AG10803 (cell line): ENCODE measurements at places on chromosomes 2 and 18.

DNA sequence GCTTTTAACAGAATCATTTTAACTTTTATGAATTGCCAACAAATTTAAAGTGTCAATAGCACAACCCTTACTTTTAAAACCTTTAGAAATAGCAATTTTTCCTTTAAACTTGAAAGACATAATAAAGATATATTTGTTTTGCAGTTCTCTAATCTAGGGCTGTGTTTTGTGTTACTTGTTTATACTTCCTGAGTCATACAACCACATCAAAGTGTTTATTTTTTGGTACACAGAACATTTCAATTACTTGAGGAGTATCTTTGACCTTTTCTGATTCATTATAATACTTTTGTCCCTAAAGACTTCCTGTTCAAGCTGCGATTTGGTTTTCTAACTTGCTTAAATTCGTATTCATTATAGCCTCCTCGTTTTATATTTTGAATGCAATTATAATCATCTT lies 21.8 kb downstream of the TYW5 start:
- no peak for DNase-seq

DNA sequence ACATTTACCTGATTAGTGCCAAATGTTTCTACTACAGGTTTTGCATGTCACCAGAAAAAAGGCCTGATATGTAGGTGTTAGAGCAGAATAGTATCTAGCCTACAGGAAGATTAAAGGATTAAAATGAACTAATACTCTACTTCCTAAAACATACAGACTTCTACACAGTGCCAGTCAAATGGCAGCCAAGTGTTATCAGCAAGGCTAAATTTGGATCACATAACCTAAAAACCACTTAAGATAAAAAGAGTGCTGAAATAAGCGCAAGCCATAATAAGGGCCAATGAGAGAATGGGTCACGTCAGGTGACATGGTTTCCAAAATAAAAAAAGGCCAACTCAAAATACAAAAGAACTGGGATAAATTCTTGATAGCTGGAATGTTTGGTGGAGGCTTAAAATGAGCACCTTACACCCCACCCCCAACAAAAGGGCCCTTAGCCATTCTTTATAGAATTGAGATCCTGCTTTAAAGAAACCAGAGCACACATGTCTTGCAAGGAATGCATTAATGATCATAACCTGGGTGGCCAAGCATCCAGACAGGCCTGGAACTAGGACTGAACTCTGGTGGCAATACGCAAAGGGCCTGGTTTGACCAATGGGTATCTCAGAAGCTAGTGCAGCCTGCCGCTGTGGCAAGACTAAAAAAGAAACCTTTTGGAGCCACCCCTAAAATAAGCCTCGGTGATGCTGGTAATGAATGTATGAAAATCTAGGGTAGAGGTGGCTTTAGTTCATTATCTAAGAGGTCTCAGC lies 32.4 kb downstream of the IRS1 start:
- DNase-seq = no peak

- DNase-seq = no peak
Measured at GRCh38 chr2:36549165-36549574, 48.8 kb downstream of the FEZ2 start.

DNA sequence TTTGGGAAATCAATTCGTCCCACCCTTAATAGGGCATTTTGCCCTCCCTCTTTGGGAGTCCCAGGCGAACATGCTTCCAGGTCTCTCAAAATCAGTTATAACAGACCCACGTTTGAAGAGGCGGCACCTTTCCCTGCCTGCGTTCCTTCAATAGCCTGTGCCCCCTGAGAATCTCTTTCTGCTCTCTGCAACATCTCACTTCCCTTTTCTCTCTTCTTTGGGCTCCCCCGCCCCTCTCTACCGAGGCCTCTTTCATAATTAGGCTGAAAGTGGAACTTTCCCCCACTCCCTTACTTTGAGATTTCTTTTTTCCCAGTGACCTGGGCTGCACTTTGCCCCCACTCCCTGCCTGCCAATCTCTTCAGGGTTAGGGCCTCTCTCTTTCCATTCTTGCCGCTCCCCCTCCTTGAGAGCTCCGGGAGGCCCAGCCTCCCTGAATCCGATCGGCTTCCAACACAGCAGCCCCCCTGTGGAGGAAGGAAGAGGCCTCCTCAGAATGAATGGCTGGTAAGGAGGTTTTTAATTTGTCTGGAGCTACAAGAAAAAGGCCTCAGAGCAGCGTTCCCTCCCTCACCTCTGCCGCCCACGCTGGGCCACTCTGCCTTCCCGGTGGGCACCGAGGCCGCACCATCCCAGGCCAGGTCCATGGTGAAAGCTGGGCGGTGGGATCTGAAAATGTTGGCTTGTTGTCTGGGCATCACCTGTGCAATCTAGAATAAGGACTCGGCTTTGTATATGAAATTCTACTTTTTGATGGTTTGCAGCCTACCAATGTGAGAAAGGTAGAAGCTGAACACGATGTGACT lies 162.6 kb upstream of the SIX3 start:
- no peak for DNase-seq

DNA sequence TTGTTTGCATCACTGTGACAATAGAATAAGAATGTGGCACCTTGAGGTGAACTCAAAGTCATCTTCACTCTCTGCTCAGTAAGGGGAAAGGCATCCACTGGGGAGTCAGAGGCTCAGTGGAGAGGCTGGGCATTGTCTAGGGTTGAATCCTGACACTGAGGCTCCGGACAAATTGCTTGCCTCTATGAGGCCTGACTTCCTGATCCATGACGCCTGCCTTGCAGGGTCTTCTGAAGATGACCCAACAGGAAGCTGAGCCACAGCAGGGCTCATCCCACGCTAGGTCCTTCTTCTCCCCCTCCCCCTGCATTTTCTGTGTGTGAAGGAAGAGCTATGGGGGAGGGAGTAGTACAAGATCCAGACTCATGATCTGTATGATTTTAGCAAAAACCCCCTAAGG lies 265.1 kb downstream of the SH3BP4 start:
- DNase-seq = peak; percentile 39

DNA sequence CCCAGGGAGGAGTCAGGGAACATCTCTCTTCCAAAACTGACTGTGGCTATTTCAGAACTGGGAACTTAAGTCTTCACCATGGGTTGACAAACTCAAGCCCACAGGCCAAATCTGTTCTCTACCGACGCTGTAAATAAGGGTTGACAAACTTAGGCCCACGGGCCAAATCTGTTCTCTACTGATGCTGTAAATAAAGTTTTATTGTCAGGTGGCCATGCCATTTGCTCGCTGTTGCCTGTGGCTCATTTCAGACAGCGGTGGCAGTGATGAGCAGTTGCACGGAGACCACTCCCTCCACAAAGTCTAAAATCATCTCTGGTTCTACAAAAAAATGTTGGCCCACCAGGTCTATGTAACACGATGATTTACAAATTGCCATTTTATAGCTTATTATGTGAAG lies 160.9 kb downstream of the MYT1L start:
- no peak for DNase-seq

GRCh38 chr2:144747571-144747970 lies 227.7 kb upstream of the ZEB2 start:
- no peak for DNase-seq

GRCh38 chr2:33212151-33212550 lies 264.3 kb upstream of the RASGRP3 start:
- peak; percentile 74 for DNase-seq

- peak; percentile 81 for DNase-seq
Measured at GRCh38 chr2:133561045-133561852, 7.0 kb downstream of the NCKAP5 start.

DNA sequence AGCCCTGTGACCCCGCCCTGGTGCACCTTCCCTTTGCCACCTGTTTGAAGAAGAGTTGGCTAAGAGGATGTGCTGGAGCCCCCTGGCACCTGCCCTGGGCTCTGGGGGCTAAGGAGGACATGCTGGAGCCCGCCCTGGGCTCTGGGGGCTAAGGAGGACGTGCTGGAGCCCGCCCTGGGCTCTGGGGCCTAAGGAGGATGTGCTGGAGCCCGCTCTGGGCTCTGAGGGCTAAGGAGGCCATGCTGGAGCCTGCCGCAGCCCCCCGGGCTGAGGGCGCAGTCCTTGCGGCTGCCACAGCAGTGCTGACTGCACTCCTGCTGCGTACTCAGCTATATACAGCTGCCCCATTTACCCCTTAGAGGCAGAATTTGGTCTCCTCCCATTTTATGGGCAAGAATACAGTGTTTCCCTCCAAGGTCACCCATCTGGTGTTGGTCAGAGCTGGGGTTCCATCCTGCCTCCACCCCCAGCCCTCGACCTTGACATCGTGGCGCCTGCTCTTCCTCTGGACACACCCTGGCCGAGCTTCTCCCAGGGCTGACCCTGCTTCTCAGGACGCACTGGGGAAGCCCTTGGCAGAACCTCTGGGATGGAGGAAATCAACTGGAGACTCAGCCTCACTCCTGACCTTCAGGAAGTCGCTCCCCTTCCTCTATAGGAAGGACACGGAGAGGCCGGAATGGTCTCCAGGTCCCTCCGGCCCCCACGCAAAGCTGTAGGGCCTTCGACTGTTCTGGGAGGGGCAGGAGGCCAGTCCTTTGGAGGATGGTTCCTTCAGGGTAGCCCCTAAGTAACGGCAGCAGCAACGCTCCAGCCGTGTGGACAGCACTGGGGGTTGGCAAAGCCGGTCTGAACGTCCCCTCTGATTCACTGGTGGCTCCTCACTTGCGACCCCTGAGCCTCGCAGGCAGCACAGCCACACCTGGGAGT lies 65.0 kb upstream of the HPCAL1 start:
- DNase-seq = no peak

- DNase-seq = no peak
Measured at GRCh38 chr2:172510548-172510947, 45.3 kb upstream of the PDK1 start.

DNA sequence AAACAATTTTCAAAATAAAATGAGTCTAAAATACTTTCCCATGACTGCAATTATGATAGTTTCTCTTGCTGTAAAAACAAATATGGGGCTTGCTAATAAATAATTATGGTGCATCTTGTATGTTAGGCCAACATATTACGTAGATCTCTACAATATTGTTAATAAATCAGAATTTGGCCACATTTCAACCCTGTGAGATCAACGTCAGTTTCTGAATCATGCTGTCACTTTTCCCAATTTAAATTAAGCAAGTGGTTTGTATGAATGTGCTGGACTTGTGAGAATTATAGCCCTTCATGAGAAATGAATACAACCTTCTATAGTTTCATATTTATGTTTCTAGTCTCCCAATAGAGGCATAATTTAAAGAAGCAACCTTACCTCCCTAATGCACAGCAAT lies 808.9 kb downstream of the SUCLG1 start:
- peak; percentile 12 for DNase-seq

DNA sequence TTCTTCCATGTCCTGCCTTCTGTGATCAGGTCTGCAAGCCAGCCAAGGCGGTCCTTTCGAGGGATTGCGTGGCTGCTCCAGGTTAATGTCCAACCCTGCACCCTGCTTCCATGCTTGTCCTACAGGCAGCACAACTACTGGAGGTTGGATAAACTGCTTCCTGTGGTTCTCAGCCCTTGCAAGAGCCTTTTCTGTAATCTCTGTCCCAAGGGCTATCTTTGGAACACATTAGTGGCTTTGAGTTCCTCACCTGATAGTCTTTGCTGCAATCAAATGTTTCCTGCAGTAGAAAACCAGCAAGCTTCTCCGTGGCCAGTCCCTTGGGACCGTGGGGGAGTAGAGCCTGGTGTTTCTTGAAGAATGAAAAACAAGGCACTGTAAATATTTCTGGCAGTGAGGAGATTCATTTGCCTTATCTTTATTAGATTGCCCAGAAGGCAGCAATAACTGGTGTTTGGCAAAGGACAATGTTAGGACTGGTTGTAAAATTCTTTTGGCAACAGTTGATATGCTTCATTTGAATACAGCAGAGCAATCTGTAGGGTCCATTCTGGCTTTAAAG lies 214.4 kb downstream of the FHOD3 start:
- DNase-seq = peak; percentile 54

DNA sequence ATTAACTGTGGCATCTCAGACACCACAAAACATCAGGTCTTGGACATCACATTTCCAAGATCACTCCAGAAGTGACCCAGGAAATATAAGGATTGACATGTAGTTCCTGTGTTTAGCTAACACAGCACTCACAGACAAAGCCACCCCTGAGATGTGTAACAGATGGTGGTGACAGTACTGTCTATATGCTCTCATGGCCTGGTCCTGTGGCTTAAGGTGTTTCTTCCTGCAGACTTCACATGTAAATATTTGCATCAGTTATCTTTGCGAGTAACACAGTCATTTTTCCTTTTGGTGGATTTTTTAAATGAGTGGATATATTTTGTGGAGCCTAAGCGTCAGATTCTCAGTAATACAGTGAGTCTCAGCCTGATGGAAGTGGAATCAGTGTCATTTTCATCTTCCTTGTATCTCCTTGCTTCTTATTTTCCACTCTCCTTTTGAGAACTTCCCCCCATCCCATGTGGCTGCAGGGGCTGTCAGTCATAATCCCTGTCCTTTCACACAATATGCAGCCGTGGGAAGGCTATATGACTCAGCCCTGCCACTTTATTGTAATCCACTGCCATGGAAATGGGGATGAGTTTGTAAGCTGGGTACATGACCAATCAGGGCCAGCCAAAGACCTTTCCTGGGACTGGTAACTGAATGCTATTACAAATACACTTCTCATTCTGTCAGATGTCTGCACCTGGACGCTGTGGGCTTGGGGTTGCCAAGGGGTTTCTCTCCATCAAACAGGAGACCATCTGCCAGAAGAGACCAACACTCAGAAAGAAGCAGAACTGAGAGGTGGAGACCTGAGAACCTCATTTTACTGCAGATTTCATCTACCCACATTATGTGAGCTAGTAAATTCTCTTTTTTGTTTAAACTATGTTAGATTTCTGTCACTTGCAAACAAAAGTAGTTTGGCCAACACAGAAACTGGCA lies 74.3 kb downstream of the ICOS start:
- no peak for DNase-seq

DNA sequence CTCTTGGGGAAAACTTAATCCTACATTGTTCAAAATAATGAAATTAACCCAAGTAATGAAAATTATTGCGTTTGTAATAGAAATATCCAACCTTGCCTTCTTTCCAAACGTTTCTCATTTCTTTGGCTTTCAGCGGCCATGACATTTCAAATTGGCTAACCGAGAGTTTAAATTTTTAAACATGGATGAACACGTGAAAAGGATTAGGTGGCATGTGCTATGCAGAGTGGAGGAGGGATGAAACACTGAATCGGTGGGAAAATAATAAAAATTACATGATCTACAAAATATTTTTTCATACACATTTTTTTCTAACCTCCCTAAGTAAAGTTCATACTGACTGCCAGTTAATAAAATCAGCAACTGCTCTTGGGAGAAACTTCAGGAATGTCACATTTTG lies 728.4 kb upstream of the PKDCC start:
- no peak for DNase-seq

GRCh38 chr2:151961558-151961957 lies 133.3 kb upstream of the ARL5A start:
- DNase-seq = no peak

DNA sequence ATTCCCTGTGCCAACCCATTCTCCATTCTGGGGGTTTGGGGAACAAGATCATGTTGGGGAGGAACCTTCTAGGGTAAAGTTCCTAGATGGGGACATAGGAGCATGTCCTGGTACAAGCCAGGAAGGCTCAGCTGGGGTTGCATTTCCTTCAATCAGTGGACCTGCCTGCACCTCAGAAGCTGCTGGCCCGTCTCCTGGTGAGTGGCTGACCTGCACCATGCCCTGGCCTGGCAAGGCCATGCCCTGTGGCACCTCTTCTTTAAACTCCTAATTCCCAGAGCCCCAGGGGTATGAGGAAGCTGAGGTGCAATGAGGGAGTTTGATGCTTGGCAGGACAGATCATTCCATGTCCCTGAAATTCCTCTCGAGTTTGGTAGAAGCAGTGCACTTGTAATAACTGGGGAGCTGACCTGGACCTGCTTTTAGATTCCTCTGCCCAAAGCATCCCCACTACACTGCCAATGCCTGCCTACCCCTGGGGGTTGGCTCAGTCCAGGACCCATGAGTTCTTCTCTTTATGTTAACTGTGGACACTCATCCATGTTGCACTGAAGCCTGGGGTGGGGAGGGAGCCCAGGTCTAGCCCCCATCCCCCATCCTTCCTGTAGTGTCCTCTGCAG lies 25.3 kb downstream of the MROH2A start:
- DNase-seq = no peak
